ENCODE measurements at places on chromosomes 7 and 10.

GRCh38 chr10:98338318-98338717 is 70.3 kb upstream of the LOXL4 start:
- DNase-seq = no peak

- DNase-seq = no peak
Measured at GRCh38 chr10:30346131-30346530, 2.9 kb downstream of the MTPAP start.

DNA sequence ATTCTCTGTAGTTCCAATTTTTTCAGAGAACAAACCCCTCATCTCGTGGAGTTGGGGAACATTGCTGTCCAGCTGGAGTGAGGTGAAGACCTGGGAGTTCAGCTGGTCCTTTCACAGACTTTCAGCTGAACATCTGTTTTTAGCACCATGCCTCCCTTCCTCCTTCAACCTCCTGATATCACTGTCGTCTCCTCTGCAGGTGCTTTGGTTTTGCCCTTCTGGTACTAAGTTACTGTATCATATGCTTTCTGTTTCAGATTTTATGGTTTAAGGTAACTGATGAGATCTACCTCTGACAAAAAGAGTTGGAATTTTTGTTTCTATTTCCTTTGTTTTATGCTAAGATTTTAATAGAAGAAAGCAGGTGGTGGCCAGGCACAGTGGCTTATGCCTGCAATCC is 102.9 kb downstream of the ZNF438 start:
- DNase-seq = no peak

GRCh38 chr7:115292381-115292780 is 370.5 kb downstream of the MDFIC start:
- no peak for DNase-seq

GRCh38 chr7:40717242-40717641 is 582.4 kb downstream of the SUGCT start:
- DNase-seq = no peak
